ENCODE measurements at places on chromosomes 13 and 19.

- DNase-seq = no peak
Measured at GRCh38 chr13:68380041-68380973, 1150.2 kb upstream of the PCDH9 start.

- peak; percentile 79 for DNase-seq
Measured at GRCh38 chr13:110712081-110712848, 1.2 kb upstream of the ING1 start.

DNA sequence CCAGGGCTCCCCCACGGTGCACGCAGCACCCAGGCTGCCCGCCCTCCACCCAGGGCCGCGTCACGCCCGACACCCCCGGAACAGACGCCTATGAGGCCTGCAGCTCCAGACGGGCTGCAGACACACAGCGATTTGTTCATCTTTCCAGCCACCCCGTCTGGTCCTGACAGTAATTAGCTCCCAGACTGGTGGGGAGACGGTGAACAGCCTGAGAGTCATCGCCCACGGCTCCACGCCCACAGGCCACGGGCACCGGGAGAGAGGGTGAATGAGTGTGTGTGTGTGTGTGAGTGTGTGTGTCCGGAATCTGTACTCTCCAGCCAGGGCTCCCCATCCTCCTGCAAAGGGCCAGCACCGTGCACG, 18.1 kb downstream of the GADD45B start:
- peak; percentile 30 for DNase-seq

- no peak for DNase-seq
Measured at GRCh38 chr19:275958-276646, 15.1 kb downstream of the PLPP2 start.

GRCh38 chr19:49085020-49085867, at the start of gene SNRNP70:
Gene SNRNP70, plus strand, starts transcription at chr19:49085451. Its CDS starts 964 bp downstream, at chr19:49086415.
- DNase-seq = peak; percentile 98

DNA sequence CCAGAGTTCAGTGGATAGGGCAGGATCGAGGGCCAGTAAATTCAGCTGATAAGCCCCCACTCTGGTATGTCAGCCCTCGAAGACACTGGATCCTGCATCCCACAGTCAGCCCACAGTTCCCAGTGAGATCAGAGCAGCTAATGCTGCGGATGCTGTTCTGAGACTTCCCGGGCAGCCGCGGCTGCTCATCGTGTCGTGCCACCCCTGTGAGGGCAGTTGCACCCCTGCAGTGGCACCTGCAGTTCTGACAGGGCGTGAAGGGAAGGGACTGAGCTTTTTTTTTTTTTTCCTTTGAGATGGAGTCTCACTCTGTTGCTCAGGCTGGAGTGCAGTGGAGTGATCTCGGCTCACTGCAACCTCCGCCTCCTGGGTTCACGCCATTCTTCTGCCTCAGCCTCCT, 7.5 kb upstream of the EPN1 start:
- DNase-seq = no peak

GRCh38 chr13:106526738-106527444, 8.6 kb downstream of the EFNB2 start:
- DNase-seq = no peak

- DNase-seq = no peak
Measured at GRCh38 chr13:80924596-80924995, 583.7 kb upstream of the SPRY2 start.

- no peak for DNase-seq
Measured at GRCh38 chr19:51628153-51628939, 1.9 kb downstream of the SIGLEC5 start.

- DNase-seq = no peak
Measured at GRCh38 chr13:23934520-23934919, 37.2 kb upstream of the C1QTNF9B start.

DNA sequence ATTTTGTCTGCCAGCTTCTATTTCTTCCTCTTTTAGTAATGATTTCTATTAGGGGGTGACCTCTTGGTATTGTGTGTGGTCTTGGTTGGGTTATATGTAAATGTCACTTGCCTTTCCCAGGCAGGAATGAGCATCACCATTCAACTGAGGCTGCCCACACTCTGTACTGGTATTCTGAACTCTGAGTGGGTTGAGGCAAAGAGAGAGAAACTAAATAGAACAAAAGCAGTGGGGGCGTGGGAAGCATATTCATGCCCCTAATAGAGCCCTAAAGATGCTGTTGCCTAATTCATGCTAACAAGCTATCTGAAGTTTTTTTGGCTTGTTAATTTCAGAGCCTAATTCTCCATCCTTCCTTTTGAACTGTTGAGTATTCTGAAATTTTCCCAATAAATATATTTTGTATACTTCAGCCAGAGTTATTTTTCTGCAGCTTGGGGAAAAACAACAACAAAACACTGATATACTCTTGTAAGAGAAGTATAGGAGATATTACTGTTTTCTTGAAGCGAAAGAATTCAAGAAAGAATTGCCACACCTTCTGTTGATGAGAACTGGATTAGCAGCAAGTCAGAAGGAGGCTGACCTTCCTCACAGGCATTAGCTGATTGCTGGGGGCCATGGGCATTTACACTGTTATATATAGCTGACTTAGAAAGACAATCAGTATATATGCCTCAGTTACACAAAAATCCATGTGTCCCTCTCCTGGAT, 315.8 kb upstream of the KLF12 start:
- no peak for DNase-seq

GRCh38 chr19:29266001-29266400, 53.0 kb upstream of the UQCRFS1 start:
- DNase-seq = no peak

GRCh38 chr13:58919551-58919950, 1244.2 kb downstream of the DIAPH3 start:
- DNase-seq = no peak

- DNase-seq = no peak
Measured at GRCh38 chr13:22162889-22163288, 492.0 kb downstream of the FGF9 start.

- DNase-seq = no peak
Measured at GRCh38 chr19:12580180-12580694, 29.0 kb upstream of the ZNF564 start.

GRCh38 chr13:39859898-39860297, 204.4 kb downstream of the COG6 start:
- DNase-seq = no peak

GRCh38 chr19:18254546-18255503, 19.4 kb downstream of the IQCN start:
- DNase-seq = no peak

DNA sequence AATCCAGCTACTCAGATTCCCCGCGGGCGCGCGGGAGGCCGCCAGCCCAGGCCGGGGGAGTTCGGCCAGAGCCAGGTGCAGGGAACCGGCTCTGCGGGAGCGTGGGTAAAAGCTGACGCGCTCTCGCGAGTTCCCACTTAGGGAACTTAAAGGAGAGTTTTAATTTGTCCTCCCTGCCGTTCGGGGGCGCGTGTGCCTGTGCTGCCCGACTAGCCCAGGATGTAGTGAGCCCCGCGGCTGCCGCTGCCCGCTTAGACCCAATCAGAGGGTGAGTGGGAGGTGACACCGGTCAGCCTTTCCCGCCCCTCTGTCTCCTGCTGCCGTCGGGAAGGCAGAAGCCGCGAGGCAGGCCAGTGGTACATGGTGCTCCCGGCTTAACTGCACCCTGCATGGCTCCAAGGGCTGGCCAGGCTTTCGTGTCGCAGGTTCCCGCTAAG, 36.0 kb upstream of the NEK3 start:
- DNase-seq = no peak

- peak; percentile 16 for DNase-seq
Measured at GRCh38 chr19:55340784-55341147, 1.1 kb downstream of the KMT5C start.

GRCh38 chr13:75364131-75364713, 117.7 kb downstream of the TBC1D4 start:
- no peak for DNase-seq

- peak; percentile 37 for DNase-seq
Measured at GRCh38 chr19:50333737-50334617, 4.8 kb upstream of the KCNC3 start.

DNA sequence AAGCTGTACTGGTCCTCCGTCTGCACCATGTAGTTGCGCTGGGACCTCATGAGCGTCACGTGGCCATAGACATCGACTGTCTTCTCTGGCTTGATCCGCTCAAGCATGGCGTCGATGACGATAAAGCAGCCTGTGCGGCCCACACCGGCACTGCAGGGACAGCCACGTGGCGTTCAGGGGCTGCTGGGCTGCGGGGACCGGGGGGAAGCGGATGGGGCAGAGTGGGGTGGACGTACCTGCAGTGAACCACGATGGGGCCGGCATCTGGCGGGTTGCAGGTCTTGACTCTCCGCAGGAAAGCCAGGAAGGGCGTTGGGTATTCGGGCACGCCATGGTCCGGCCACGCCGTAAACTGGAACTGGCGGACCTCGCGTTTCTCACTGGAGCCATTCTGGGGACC, 128.5 kb downstream of the PTPRS start:
- DNase-seq = no peak

- DNase-seq = peak; percentile 72
Measured at GRCh38 chr19:49113762-49114629, at the start of gene LIN7B. Gene LIN7B, plus strand, starts transcription at chr19:49114370. Its CDS starts 35 bp downstream, at chr19:49114405.

DNA sequence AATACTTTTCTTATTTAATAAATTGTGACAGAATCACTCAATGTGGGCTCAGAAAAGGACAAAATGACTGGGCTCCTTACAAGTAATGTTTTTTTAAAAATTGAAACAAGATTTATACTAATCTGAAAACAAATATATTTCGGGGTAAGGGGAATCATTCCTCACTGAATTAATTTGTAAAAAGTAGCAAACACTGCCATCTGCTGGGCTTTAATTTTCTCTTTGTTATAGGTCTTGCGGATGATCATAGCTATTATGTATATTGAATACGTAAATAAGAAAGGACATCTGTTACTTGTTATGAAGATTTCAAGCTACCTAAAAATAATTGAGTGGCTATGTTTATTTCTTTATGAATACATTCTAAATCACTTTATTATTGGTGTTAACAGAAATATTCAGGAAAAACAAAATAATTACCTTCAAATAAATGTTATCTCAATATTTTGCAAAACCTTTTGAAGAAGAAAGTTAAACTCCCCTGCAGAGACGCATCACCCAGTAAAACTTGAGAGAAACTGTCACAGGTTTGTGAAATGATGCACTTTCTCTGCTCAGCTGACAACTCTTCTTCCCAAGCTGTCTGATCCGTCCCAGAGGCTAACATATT, 17.8 kb upstream of the ENOX1 start:
- peak; percentile 57 for DNase-seq

- DNase-seq = no peak
Measured at GRCh38 chr19:4134351-4134750, 10.4 kb upstream of the MAP2K2 start.

DNA sequence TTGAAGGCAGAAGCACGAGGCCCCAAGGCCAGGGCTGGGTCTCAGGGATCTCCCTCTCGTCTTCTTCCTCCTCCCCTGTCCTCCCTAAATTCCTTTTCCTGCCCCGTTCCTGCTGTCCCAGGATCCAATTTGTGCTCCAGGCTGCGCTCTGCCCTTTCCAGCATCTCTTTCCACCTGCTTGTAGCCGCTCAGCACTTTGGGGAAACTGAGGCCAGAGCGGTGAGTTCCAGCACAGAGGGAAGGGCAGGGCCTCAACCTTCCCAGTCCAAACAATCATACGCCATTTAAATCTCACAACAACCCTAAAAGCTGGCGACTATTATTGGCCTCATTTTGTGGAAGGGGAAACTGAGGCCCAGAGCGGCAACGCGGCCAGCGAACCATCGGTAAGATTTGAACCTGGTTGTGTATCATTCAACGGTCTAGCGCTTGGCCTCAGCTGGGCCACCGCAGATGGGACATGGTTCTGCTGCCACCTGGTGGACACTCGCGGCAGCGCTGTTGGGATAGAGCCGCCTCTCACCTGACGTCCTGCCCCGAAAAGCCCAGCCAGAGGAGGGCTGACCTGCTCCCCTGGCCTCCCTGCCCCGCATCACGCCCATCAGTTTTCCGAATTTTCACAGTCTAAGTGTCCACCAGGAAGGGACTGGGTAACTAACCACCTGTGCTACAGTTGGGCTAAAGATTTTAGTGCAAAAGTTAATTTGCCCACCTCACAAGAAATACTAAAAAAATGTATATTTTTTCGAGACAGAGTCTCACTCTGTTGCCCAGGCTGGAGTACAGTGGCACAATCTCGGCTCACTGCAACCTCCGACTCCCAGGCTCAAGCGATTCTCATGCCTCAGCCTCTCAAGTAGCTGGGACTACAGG, 4.2 kb upstream of the RPL18A start:
- DNase-seq = peak; percentile 69

GRCh38 chr13:49933511-49933910, 2.6 kb downstream of the SPRYD7 start:
- DNase-seq = no peak

DNA sequence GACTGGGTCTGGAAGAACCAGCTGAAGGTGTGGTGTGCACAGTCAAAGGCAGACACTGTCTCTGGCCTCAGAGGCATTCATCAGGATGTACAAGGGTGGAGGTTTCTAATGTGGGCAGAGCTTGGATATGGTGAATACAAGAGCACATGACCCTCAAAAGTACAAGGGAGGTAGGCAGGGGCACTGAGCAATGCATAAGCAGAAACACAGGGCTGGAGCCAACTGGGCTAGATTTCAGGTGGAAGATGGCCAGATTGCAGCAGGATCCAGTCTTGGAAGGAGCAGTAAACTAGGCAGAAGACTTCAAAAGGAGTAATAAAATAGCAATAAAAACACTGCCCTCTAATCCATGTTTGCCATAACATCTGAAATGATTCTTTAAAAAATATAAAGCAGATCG, 417.1 kb downstream of the OLFM4 start:
- DNase-seq = no peak

DNA sequence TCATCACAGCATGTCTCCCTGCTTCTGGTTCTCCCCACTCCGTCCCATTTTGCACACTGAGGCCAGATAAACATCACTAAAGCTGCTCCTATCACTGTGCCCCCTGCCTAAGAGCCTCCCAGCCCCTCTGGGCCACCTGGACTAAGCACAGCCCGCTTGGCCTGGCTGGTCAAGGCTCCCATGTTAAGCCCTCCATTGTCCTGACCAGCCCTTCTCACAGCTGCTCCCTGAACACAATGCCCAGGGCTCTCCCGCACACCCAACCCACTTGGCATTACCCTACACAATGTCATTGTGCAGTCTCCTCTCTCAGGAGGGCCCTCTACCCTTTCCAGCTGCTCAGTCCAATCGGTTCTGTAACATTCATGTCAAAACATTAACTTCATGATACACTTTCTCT, 133.4 kb downstream of the NUFIP1 start:
- DNase-seq = no peak

GRCh38 chr13:48660361-48661076, 6.8 kb downstream of the CYSLTR2 start:
- no peak for DNase-seq

- DNase-seq = peak; percentile 22
Measured at GRCh38 chr13:98143601-98144026, 720 bp downstream of the FARP1 start.

DNA sequence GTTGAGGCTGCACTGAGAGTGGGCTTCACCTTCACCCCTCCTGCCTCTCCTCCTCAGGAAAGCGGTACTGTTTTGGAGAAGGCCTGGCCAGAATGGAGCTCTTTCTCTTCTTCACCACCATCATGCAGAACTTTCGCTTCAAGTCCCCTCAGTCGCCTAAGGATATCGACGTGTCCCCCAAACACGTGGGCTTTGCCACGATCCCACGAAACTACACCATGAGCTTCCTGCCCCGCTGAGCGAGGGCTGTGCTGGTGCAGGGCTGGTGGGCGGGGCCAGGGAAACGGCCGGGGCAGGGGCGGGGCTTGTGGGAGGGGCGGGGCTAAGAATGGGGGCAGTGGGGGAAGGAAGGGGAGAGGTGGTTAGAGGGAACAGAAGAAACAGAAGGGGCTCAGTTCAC, 7.5 kb downstream of the CYP2A13 start:
- DNase-seq = no peak

- DNase-seq = no peak
Measured at GRCh38 chr19:50510700-50511068, 307 bp downstream of the JOSD2 start.

Measured in ACHN (cell line).